ENCODE measurements at places on chromosomes 5 and 9. TPM values are rescaled to one million over a fixed set of nuclear protein-coding genes. Genes with fewer than 3 reads are reported as not detected.

Gene FOXD4
- total RNA-seq = 0.21 TPM

Gene CTXN3
- total RNA-seq = not detected

Gene PPP3R2
- not detected for total RNA-seq

Gene NR4A3
- 1.3 TPM for total RNA-seq

DNA sequence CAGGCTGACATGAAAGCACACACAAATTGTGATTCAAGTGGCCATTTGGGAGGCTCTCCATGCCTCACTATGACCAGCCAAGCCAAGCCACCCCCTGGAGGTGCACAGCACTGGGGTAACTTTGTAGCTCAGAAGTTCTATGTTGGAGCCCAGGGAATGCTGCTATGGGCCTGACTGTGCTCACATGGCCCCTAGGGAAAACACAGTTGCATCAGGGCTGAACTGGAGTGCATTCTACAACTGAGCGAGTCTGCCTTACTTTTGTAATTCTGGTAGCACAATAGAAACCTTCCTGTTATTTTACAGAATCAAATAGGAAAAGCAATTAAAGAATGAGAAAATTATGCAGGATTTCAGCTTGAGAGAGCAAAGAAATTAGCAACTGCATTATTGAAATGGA is 455.5 kb upstream of the TRPC7 start:
- no peak for DNase-seq
- no peaks in the 10 kb centered on the region for H3K27me3 ChIP-seq
- no peak overlapping the region for H3K4me3 ChIP-seq
- H3K4me1 ChIP-seq = no peaks in the 10 kb centered on the region
- H3K36me3 ChIP-seq = peaks cover 1% of the 10 kb centered on the region

DNA sequence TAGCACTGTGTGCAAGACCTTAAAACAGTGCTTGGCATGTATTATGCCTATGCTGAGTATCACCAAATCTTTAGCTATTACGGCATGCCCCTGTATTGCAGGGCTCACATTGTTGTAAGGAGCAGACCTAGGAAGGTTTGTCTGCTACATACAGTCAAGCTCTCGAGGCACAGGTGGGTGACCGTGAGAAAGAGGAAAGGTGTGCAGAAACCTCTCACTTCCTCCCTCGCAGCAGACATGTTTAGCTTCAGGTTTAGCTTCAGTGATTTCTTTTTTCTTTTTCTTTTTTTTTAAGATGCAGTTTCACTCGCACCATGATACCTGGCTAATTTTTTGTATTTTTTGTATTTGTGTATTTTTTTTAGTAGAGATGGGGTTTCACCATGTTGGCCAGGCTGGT is 275.8 kb upstream of the RIOK2 start:
- H3K27me3 ChIP-seq = no peaks in the 10 kb centered on the region
- no peak for DNase-seq
- H3K4me1 ChIP-seq = no peaks in the 10 kb centered on the region
- no peak overlapping the region for H3K27ac ChIP-seq
- no peak overlapping the region for H3K4me3 ChIP-seq

Gene EDIL3
- total RNA-seq = not detected

Gene NKD2
- not detected for total RNA-seq

GRCh38 chr9:128420651-128421481 is at the start of gene CERCAM:
CERCAM (plus strand) TSS chr9:128420857; CDS start chr9:128420878, 21 bp downstream.
- no peak within 1 kb of the TSS for H3K27ac ChIP-seq
- peaks cover 5% of the 10 kb centered on the region for H3K4me1 ChIP-seq
- peak within 1 kb of the TSS; percentile 80 for H3K4me3 ChIP-seq
- H3K27me3 ChIP-seq = peaks cover 9% of the 10 kb centered on the region

DNA sequence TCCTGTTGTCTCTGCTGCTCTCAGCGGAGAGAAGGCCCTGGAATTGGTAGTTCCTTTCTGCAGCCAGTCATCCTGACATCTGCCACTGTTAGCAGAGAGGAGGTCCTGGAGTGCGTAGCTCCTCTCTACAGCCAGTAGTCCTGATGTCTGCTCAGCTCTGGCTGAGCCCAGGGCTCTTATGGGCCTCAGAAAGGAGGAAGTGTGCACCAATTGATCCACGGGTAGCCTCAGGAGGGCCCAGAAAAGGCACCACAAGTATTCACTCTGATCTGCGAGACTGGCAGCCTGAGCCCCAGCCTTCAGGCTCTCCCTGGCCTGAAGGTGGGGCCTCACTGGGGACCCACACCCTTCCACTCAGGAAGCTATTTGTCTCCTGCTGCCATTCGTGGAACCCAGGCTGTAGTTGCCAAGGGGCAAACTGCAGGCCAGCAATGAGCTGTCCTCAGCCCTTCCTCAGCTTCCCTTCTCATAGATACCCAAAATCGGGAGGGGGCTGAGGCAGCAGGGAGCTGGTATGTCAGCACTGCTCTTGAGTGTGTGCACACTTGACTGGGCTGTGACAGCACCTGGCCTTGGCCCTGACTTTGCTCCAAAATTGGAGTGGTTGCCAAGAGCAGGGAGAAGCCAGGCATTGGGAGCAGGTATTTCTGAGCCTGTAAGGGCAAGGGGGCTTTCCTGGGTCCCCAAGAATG is 1049.5 kb upstream of the ACO1 start:
- no peak for DNase-seq
- peaks cover 4% of the 10 kb centered on the region for H3K4me1 ChIP-seq
- H3K36me3 ChIP-seq = no peaks in the 10 kb centered on the region
- no peak overlapping the region for H3K4me3 ChIP-seq

DNA sequence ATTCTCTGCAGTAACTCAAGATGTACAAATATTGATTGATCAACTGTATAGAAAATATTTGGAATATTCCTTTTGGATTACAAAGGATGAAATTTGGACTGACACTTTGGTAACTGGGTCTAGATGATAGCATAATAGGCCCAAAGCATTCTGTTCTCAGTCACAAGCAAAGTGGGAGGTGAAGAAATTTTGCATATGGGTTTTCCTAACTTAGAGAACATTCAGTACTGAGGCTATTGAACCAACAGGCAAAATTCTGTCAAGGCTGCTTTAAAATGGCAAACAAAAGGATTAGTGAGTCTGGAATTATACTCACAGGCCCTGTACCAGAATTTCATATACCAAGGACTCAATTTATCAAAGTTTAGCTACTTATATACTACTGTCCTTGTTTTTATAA is 1020.6 kb downstream of the TLE4 start:
- H3K36me3 ChIP-seq = no peaks in the 10 kb centered on the region
- no peaks in the 10 kb centered on the region for H3K4me1 ChIP-seq
- DNase-seq = no peak
- H3K27ac ChIP-seq = no peak overlapping the region
- H3K4me3 ChIP-seq = no peak overlapping the region

- H3K27me3 ChIP-seq = no peaks in the 10 kb centered on the region
- H3K27ac ChIP-seq = no peak overlapping the region
- no peaks in the 10 kb centered on the region for H3K36me3 ChIP-seq
- H3K4me1 ChIP-seq = no peaks in the 10 kb centered on the region
These were observed 236.1 kb downstream of the ADAMTSL1 start for GRCh38 chr9:18710065-18710464.

- no peaks in the 10 kb centered on the region for H3K27me3 ChIP-seq
- no peak overlapping the region for H3K27ac ChIP-seq
- no peaks in the 10 kb centered on the region for H3K36me3 ChIP-seq
- H3K4me3 ChIP-seq = no peak overlapping the region
- DNase-seq = no peak
These were observed 295.2 kb downstream of the BRINP1 start for GRCh38 chr9:119074017-119074416.

DNA sequence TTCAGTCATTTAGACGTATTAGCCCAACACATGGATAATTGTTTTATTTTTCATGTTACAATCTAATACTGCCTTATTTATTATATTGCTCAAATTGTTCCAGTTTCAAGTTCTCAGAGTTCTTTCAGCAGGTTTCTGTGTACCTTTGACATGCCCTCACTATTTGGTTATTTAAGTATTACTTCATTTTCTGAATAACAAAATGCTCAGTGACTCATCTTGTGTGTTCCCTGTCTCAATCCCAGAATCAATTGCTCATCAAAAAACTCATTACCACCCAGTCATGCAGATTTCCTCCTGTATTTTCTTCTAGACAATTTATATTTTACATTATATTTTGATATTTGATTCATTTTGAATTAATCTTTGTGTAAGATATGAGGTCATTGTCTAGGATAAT is 562.6 kb downstream of the ANXA1 start:
- no peak overlapping the region for H3K4me3 ChIP-seq
- no peaks in the 10 kb centered on the region for H3K36me3 ChIP-seq
- no peak for DNase-seq
- H3K27ac ChIP-seq = no peak overlapping the region
- no peaks in the 10 kb centered on the region for H3K27me3 ChIP-seq

Gene ANKRD31
- total RNA-seq = not detected

- no peak overlapping the region for H3K27ac ChIP-seq
- H3K36me3 ChIP-seq = no peaks in the 10 kb centered on the region
- DNase-seq = no peak
These were observed 3.8 kb upstream of the EXOC3 start for GRCh38 chr5:439181-439580.

- peak overlapping the region; percentile 76 for H3K4me3 ChIP-seq
- peaks cover 51% of the 10 kb centered on the region for H3K4me1 ChIP-seq
- H3K27ac ChIP-seq = peak overlapping the region; percentile 73
- H3K36me3 ChIP-seq = no peaks in the 10 kb centered on the region
- H3K27me3 ChIP-seq = no peaks in the 10 kb centered on the region
- no peak for DNase-seq
These were observed 1.1 kb upstream of the GNPDA1 start for GRCh38 chr5:142013734-142014521.

Gene CCL27
- not detected for total RNA-seq

DNA sequence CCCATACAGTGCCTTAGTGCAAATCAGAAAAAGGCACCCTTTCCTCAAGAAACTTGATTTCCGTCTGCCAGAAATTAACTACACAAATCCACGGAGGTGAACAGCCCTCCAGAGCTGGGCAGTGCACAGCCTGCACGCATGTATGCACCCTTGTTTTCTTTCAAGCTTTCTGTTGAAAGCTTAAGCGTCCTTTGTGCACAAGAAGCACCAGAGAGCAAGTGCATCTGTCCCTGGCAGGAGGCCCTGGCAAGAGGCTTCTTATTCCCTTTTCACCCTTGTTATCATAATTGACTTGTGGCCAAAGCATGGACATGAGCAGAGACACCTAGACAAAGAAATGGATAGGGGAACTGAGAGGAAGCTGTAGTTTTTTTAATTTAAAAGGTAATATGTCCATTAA is 47.4 kb upstream of the ATG10 start:
- no peak for DNase-seq
- no peaks in the 10 kb centered on the region for H3K36me3 ChIP-seq
- H3K4me3 ChIP-seq = no peak overlapping the region

- H3K4me1 ChIP-seq = peaks cover 48% of the 10 kb centered on the region
- H3K4me3 ChIP-seq = no peak overlapping the region
- H3K36me3 ChIP-seq = no peaks in the 10 kb centered on the region
- no peaks in the 10 kb centered on the region for H3K27me3 ChIP-seq
- no peak for DNase-seq
- no peak overlapping the region for H3K27ac ChIP-seq
These were observed 28.4 kb upstream of the LTC4S start for GRCh38 chr5:179765400-179765799.

- H3K27me3 ChIP-seq = peaks cover 18% of the 10 kb centered on the region
- no peak overlapping the region for H3K27ac ChIP-seq
- H3K4me3 ChIP-seq = no peak overlapping the region
- no peak for DNase-seq
These were observed 40.9 kb upstream of the CTNNA1 start for GRCh38 chr5:138712324-138712723.

DNA sequence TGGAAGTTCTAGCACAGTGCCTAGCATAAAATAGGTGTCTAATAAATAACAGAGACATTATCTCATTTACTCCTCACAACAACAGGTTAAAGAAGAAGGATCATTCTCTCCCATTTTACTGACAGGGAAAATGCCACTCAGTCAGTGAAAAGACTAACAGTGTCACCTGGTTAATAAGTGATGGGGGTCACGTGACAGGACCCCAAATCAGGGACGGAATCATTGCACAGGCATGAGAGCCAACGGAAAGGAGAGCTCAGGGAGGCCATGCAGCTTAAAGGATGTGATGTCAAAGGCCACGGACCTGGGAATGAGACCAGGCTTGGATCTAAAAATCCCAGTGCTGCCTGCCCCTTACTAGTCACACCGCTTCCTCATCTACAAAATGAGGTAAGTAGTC is 101.2 kb downstream of the BNC2 start:
- no peaks in the 10 kb centered on the region for H3K27me3 ChIP-seq
- no peaks in the 10 kb centered on the region for H3K4me1 ChIP-seq
- H3K4me3 ChIP-seq = no peak overlapping the region
- no peak for DNase-seq
- H3K27ac ChIP-seq = no peak overlapping the region

GRCh38 chr5:165673499-165673898 is 2168.1 kb downstream of the MAT2B start:
- H3K27me3 ChIP-seq = no peaks in the 10 kb centered on the region
- H3K36me3 ChIP-seq = peaks cover 7% of the 10 kb centered on the region
- H3K4me3 ChIP-seq = no peak overlapping the region
- no peaks in the 10 kb centered on the region for H3K4me1 ChIP-seq
- H3K27ac ChIP-seq = no peak overlapping the region

All from natural killer cell treated with Interleukin-12 subunit alpha and Interleukin-12 subunit beta and Interleukin-15 and Interleukin-18, amount 100 ng/mL, for 72 hours (primary cell).